ENCODE measurements at places on chromosomes 13 and 19.

GRCh38 chr19:4319067-4319718, 14.8 kb downstream of the FSD1 start:
- no peak for DNase-seq

DNA sequence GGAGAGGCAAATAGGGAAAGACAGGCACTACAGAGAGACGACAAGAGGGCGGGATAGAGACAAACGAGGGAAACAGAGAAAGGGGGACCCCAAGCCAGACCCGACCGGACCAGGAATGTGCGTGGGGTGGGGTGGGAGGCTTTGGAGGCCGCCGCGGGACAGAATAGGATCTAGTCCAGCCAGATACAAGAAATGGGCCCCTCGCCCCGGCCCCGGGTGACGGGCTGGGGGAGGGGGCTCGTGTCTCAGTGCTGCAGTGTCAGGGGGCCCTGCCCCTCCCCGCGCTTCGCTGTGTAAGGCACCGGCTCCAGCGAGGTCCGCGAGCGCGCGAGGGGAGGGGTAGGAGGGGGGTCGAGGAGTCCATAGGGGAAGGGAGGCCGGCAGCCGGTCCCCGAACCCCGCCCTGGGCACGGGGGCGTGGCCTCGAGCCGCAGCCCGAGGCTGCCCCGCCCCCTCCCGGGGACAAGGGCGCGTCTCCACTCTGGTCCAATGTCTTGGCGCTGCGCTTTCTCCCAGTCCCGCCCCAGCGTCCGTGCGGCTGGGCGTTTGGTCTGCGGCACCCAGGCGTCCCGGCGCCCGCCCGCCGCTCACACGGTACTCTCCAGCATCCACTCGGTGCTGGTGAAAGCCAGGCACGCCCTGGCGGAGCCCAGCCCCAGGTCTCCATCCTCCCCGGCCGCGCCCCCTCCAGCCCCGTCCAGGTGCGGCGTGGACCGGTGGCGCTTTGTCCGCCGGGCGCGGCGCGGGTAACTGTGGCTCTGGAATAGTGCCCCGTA, 11.0 kb downstream of the IFNL1 start:
- DNase-seq, result peak; percentile 54

DNA sequence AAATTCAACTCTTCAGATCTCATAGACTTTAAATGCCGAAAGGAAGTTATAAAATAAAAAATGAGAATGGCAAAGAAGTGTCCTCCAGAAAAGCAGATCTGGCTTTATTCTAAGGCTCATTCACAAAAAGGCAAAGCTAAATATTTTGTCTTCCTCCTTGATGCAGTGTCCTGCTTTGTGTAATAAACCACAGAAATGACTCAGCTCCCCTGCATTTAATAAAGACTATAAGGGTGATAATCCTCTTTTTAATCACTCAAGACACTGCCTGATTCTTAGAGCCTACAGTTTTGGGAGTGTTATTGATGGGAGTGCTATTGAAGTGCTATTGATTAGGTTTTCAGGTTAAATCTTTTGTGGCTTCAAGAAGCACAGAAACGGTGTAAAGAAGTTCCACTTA, 482.0 kb downstream of the PCDH20 start:
- no peak for DNase-seq

DNA sequence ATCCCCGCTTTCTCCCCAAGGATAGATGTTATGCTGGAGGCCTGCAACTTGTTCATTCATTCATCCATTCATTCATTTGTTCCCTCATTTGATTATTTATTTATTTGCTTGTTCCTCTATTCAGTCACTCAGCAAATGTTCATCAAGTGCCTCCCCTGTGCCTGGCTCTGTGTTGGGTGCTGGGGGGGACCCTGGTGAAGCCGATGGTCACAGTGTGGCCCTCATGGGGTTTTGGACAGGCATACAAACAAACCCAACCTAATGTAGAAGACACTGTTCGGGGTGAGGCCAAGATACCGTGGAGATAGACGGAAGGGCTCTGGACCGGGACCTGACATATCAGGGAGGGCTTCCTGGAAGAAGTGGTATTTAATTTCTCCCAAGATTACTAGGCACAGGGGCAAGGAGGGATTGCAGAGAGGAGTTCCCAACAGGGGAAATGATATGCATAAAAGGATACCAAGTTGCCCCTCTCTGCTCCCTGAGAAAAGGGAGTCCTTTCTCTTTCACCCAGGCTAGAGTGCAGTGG, 58.1 kb downstream of the ZNF536 start:
- no peak for DNase-seq

- DNase-seq, result no peak
Measured at GRCh38 chr13:23778002-23778652, 111.1 kb downstream of the MIPEP start.

GRCh38 chr19:39506944-39507714, 7.8 kb upstream of the SELENOV start:
- no peak for DNase-seq

- DNase-seq, result peak; percentile 77
Measured at GRCh38 chr13:109785141-109785891, 1.1 kb downstream of the IRS2 start.

DNA sequence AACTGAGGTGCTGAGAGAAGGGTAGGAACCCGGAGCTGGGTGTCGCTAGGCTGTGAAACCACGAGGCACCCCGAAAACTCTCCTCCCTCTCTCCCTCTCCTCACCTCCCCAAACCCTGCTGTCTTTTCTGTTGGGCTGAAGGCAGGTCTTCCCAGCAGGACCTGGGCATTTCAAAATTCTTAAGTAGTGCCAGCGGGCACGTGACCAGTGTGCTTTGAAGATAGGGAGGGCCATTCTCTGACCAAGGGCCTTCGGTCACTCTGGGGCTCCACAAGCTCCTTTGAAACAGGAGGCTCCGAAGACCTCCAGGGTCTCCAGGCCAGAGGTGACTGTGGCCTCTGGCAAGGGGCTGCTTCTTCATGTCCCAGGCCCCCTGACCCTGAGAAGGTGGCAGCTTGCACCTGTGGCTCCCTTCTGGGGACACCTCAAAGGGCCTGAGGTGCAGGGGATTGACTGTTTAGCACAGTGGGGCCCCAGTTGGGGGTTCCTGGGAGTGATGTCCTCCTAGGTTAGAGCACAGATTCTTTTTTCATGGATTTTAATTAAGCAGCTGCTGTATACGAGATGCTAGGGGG, 48.3 kb downstream of the DNM2 start:
- DNase-seq, result no peak

DNA sequence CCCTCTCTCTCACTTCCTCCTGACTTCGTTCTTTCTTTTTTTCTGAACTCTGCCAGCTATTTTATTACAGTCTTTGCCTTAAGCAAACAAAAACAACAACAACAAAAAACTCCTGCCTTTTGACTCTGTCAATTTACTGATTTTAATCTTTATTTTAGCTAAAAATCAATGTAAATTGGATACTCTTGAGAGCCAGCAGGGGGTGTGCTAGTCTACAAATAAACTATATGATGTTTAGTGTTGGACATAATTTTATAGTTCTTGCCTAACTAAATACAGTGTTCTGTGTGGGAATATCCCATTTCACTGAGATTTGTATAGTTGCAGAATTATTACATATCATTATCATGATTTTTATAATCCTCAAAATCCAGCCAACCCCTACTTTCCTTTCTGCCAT, 1199.9 kb upstream of the SPRY2 start:
- DNase-seq, result no peak

- no peak for DNase-seq
Measured at GRCh38 chr13:73057284-73058063, 1.3 kb upstream of the KLF5 start.

DNA sequence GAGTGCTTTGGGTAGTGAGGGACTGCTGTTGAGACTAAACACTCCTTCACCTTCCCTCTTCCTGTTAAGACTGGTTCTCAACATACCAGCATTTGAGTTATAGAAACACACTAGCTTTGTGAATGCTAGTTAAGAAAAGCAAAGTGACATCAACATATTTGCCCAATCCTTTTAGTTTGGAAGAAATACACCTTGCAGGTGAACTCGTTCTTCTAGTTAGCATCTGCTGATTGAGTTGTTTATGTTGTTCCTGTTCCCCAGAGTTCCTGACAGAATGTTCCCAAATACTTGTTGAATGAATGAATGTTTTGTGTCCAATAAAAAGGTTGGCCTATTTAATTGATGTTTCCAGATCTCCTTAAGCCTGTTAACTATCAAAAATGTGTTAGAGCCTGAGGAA, 7.1 kb downstream of the LMO7 start:
- no peak for DNase-seq

- no peak for DNase-seq
Measured at GRCh38 chr13:107999751-108000150, 215.6 kb downstream of the LIG4 start.

DNA sequence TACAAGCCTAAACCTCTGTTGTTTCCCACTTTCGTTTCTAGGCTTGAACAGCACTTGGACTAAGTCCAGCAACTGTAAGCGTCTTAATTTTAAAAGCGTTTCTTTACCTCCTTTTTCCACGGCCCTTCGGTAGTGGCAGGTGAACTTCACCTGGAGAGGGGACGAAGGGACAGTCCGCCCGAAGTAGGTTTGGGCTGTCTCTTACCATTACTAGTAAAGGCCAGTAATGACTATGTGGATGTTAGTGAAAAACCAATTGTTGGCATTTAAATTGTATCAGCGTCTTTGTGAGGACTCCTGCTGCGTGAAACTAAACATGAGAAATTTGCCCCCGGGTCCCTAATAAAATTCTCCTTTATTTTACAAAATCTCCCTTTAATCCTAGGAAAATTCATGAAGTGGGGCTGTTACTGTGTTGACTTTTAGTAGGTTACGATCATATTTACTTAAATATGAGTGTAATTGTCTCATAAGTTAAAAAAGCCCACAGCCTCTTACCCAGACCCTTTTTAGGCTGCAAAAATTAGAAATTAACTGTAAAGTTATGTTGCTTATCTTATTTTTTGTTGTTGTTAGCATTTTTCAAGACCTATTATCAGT, 983 bp downstream of the ITM2B start:
- no peak for DNase-seq

GRCh38 chr13:19952850-19953249, 5.7 kb upstream of the ZMYM2 start:
- DNase-seq, result no peak

DNA sequence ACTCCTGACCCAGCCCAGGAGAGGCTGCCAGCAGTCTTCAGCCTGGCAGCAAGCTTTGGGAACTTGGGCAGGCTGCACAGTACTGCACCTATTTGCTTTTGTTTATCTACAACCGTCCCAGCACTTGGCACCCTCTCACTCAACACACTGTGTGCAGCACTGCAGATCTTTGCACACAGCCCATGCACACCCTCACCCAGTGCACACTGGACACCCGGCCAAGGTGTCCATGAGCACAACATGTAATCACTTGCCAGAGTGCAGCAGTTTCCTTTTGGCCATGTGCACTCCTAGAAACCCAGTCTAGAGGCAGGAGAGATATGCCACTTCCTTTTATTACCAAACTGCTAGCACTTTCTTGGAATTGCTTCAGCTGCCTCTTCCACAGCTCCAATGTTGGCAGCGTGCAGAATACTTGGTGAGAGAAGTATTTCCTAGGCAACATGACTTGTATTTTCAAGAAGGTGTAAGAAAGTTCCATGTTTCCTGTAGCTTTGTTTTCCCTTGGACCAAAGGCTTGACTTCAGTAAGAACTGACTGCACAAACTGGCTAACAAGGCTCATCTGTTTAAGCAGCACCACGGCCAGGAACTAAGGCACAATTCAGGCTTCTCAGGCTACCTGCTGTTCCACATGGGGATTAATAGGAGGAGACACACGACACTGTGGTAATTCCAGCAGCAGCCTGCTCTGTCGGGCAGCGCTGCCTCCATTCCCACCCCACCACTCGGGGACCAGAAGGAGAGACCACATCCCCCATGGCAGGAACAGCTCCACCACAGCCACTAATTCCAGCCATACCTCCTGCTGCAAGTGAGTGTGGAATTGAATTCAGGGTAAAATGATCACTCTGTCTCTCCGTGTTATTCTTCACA, 15.3 kb downstream of the ATP7B start:
- DNase-seq, result no peak

DNA sequence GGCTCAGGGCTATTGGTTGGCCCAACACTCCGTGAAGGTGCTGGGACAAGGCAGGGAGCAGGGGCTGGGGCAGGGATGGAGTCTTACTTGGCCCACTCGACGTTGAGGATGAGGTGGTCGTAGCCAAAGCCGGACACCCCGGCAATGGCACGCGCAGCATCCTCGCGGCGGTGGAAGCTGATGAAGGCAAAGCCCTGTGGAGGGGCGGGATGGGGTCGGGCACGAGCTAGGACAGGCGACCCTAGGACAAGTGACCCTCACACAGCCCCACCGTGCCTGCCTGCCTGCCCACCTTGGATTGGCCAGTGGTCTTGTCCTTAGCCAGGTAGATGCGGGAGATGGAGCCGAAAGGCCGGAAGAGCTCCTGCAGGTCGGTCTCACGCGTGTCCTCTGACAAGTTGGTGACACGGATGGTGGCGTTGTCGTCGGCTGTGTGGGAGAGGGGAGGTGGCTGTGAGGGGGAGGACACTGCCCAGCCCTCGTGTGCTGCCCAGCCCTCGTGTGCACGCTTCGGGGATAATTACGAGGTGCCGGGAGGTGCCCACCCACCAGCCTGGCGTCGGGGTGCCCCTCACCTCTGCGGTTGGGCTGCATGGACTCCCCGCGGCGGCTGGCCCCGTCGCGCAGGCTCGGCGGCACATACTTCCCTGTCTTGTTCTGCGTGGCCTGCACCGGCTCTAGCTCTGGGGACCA, 4.0 kb downstream of the P2RY11 start:
- no peak for DNase-seq

GRCh38 chr13:20679879-20680278, 23.6 kb upstream of the IL17D start:
- no peak for DNase-seq

GRCh38 chr13:22285867-22286266, 615.0 kb downstream of the FGF9 start:
- no peak for DNase-seq

DNA sequence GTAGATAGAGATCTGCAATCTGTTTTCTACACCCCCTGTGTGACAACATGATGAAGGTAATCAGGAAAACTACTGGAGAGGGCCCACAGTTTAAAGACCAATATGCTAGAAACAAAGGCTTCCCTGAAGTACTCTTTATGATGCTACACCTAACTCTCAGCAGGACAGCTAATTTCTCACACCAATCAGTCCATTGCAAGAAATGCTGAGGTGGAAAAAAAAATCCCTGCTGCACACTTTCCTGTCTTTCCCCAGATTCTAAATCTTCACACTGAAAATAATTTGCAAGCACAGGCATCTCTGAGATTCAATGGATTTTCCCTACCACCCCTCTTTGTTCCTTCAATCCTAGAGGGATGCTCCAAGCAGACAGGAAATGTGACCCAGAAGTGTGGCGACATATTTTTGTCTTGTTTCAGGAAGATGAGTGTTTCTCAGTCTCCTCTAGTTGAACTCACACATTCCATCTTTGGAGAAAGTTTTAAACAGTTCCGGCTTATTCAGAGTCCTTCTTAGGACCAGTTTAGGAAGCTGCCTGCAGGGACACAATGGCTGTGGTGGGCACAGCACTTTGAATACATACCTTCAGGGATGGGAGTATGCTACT, 671.6 kb downstream of the DIAPH3 start:
- no peak for DNase-seq

DNA sequence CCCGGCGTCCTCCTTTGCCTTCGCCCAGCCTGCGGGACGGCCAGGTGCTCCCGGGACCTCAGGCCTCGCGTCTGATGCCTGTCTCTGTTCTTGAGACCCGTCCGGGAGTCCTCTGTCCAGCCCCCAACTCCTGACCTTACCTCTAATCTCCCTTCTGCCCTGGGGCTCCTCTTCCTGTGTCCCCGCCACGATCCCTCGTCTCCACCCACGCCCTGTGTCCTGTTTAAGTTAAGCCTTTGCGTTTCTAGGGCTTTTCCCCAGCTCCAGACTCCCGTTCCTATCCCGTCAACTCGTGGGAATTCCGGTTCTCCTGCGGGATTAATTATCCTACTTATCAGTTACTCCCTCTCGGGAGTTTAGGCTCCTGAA, 686 bp downstream of the LENG8 start:
- DNase-seq, result no peak
